ENCODE measurements at places on chromosomes 5 and 9.

GRCh38 chr5:142384014-142384413, 59.2 kb upstream of the SPRY4 start:
- ATAC-seq = no peak

- no peak for ATAC-seq
Measured at GRCh38 chr5:103454770-103455169, 107.8 kb downstream of the NUDT12 start.

- ATAC-seq = no peak
Measured at GRCh38 chr9:26597542-26598149, 295.0 kb downstream of the CAAP1 start.

DNA sequence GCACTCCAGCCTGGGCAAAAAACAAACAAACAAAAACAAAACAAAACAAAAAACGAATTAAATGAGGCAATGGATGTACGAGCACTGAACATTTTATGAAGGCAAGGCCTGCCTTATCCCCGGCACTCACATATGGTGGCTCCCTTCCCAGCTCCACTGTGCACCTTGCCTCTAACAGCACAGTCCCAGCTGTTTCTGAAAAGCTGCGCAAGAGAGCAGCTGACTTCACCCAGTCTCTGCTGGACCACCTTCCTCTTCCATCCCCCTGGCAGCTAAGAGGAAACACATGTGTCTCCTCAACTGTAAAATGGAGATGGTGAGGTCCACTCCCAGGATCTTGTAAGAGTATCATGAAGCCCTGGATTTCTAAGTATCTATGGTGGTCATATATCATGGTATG, 100.7 kb downstream of the KLF4 start:
- no peak for ATAC-seq

DNA sequence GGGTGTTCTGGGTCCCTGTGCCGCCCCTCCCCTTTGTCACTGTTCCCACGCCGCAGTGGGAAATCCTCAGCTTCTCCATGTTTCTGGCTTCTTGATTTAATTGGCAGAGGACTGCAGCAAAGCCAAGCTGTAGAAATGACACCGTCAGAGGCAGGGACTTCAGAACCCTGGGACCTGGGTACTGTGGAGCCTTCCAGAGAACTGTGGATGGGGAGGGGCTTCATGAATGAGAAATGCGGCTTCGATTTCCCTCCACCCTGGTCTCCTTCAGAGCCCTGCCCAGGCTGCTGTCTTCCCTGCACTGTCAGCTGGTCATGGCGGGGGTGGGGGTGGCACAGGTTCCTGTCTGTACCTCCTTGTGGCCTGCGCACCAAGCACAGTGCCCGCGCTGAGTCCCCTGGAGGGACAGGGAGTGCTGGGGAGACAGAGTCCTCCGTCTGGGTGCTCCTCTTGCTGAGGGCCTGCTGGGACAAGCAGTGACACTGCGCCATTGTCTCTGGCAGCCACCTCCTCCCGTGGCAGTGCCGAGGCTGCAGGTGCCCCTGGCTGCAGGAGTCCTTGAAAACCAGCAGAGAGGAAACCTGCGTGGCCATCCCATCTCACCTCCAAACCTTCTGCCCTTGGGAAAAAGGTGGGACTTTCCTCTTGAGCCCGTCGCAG, 47.2 kb downstream of the COL5A1 start:
- no peak for ATAC-seq

GRCh38 chr9:97640325-97640724, 6.7 kb downstream of the NCBP1 start:
- peak; percentile 69 for ATAC-seq

- no peak for ATAC-seq
Measured at GRCh38 chr5:124480964-124481363, 265.5 kb downstream of the ZNF608 start.

- ATAC-seq = no peak
Measured at GRCh38 chr5:94288937-94289336, 329.5 kb downstream of the KIAA0825 start.

- no peak for ATAC-seq
Measured at GRCh38 chr9:36532353-36532752, 40.3 kb upstream of the MELK start.

- peak; percentile 85 for ATAC-seq
Measured at GRCh38 chr9:25678147-25678666, at the start of gene TUSC1. Gene TUSC1, minus strand, starts transcription at chr9:25678444. Its CDS starts 132 bp downstream, at chr9:25678312.

- no peak for ATAC-seq
Measured at GRCh38 chr5:95711501-95712346, 19.4 kb upstream of the RHOBTB3 start.

DNA sequence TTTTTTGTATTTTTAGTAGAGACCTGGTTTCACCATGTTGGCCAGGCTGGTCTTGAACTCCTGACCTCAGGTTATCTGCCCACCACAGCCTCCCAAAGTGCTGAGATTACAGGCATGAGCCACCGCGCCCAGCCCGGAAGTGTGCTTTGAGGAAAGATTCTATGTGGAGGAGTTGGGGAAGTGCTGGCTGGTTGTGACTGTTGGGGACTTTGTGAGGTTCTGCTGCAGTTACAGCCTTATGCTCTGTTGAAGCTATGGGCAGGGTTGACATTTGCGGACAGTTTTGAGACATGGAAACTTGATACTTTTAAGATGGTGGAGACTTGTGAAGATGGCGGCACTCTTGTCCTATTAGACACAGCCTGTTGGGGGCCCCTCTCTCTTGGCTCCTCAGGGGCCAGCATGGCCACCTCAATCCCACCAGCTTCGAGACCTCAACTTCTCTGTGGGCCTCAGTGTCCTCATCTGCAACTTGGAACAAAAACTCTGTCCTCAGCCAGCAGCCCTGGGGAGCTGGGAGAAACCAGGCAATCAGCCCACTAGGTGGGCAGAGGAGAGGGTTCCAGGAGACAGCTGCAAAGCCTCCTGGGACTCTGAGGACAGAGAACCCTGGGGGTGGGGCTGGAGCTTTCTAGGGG, 24.9 kb downstream of the C9orf50 start:
- no peak for ATAC-seq
